CD4-positive, alpha-beta memory T cell (primary cell): ENCODE measurements at places on chromosomes 16 and 17.

- no peak for DNase-seq
Observed at GRCh38 chr17:55783684-55784245, 32.9 kb downstream of the PCTP start.

- peak; percentile 73 for DNase-seq
Observed at GRCh38 chr17:32609085-32609484, 122.3 kb downstream of the CDK5R1 start.

GRCh38 chr17:6779411-6779810 lies 3.4 kb downstream of the FBXO39 start:
- DNase-seq = no peak

DNA sequence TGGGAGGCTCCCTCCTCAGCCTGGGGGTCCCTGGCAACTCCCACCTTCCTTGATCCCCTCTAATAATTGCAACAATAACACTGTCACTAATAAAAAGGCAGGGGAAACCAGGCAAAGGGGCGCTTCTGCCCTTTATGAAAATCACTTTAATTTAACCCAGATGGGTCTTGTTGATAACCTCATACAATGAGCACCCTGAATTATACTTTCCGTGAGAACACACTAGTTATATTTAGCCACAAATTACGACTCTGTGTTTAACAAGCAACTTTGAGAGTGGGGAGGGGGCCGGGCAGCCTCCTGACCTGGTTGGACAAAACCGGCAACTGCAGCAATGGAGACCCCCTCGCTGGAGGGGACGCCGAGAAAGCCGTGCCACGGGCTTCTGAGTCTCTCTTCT lies 5.7 kb upstream of the BAHCC1 start:
- DNase-seq = no peak

GRCh38 chr17:45666046-45666600 lies 118.0 kb upstream of the CRHR1 start:
- DNase-seq = no peak

DNA sequence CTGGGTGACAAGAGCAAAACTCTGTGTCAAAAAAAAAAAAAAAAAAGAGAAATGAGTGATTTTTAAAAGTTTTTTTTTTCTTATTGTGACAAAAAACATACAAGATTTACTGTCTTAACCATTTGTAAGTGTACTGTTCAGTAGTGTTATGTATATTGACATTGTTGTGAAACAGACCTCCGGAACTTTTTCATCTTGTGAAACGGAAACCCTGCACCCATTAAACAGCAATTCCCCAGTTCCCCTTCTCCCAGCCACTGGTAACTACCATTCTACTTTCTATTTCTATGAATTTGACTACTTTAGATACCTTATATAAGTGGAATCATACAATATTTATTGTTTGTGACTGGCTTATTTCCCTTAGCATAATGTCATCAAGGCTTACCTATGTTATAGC lies 18.7 kb downstream of the DUS2 start:
- DNase-seq = no peak

- no peak for DNase-seq
Observed at GRCh38 chr16:84266451-84266850, 26.6 kb upstream of the KCNG4 start.

- DNase-seq = no peak
Observed at GRCh38 chr17:44367231-44367979, 3.8 kb upstream of the FAM171A2 start.

DNA sequence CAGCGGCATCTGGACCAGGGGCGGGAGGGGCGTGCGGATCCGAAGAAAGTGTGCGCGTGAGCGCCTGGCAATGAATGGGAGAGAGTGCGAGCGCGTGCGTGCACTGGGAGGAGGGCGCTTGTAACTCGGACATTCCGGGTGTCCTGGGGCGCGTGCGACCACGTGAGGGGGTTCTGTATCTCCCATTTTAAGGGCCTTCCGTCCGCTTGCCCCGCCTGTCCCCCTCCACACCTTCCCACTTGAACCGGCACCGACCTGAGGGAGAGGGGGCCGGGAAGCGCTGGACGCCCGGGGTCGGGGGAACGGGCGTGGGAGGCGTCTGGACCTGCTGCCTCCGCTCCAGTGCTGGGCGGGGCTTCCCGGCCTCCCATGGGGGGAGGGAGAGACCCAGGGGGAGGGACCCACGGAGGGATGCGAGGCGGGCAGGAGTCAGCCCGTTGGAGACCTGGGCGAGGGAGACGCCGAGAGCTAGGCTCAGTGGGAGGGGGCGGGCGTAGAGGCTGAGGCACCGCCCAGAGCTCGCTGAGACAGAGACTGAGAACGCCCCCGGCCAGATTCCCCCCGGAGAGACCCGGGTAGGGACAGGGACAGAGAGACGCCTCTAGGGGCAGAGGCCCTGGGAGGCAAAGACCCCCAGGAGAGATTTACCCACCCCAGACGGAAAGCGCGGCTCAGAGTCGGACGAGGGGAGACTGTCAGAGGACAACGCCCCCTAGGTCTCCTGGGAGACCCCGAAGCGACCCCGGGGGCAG lies at the start of gene KREMEN2:
Gene KREMEN2 (plus strand): TSS at position 553 of the 752 bp plus-strand sequence. CDS start 246 bp downstream, outside the sequence.
- DNase-seq = no peak

DNA sequence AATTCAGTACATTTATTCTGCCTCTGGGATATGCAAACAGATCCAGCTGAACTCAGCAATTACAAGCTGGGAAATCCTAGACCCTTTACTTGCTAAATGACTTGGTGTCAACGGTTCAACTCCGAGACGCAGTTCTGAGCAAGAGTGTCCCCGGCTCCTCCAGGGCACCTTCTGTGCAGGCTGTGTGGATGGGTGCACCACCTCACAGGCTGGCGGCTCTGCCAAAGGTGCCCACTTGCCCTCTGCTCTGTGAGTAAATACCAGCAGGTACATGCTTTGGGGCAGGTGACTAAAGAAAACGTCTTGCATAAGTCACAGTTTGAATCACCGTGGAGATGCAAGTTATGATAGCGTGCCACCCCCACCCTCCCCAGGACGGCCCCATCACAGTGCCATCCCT lies 23.3 kb downstream of the MAP1LC3B start:
- DNase-seq = no peak

GRCh38 chr16:65453646-65454045 lies 331.8 kb upstream of the CDH11 start:
- DNase-seq = no peak

- DNase-seq = no peak
Observed at GRCh38 chr16:67283826-67284555, 4.7 kb downstream of the PLEKHG4 start.

DNA sequence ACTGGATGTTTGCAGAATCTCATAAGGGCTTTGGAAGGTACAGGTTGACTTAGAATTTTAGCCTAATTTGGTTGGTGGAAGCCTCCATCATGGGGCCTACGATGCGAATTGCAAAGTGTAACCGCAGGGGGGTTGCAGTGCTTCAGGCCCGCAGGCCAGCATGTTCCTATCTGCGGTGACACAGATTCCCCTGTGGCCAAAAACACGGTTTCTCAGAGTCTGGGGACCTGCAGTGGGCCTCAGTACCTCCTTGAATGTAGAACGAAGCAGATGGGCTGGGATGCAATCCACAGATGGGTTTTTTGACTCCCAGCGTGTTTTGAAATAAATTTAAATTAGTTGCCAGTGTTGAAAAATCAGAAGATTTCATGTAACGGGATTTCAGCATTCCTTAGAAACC lies 34.7 kb downstream of the KIAA0513 start:
- no peak for DNase-seq

- no peak for DNase-seq
Observed at GRCh38 chr16:83878838-83879237, 20.1 kb upstream of the MLYCD start.

DNA sequence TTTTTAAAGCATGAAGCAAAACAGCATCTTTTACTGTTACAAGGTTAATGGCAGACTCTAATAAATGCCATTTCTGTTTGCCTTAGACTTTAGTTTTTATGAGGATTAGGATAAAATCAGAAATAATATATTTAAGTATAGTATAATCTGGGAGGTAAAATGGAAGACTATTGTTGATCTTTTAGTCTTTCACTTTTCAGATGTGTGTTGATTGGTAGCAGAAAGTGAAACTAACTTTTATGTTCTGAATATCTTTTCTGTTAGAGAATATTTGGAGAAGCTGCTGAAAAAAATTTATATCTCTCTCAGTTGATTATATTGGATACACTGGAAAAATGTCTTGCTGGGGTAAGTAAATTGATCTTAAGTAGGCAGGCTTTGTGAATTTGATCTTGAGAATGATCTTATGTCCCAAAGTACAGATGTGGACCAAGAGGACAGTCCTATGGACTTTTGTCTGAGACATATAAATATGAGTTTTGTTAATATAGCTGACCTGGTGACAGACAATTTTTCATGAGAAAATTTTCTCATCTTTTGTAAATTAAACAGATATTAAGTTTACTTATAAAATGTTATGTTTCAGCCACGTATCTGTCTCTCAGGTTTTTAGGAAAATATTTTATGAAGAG lies 64.1 kb downstream of the NF1 start:
- peak; percentile 19 for DNase-seq

DNA sequence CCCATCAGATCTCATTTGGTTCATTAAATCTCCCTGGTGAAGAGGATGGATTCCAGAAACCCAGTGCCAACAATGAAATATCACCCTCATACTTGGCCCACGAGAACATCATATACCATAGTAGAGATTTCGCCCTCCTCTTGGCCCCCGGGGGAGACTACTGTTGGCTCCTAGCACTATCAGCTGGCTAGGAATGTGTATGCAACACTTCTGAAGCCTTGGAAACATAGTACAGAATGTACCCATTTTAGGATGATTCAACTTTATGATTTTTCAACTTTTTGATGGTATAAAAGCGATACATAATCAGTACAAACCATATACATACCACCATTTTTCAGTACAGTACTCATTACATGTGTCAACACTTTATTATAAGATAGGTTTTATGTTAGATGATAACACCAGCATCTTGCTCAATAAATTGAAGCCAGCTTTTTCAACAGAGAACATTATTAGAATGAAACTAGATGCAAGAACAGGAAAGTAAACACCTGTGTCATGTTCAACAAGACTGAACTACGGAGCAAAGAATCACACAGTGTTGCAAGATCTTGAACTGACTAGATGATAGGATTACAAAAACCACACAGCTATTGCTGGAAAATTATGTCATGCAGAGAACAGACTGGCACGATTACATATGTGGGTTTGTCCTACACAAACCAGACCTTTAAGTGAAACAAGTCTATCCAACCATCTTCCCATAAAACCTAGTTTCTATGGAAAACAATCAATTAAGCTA lies 17.2 kb downstream of the RSL1D1 start:
- DNase-seq = no peak

GRCh38 chr16:24858219-24859041 lies 12.7 kb downstream of the SLC5A11 start:
- peak; percentile 29 for DNase-seq

- no peak for DNase-seq
Observed at GRCh38 chr17:81402981-81403467, 7.8 kb downstream of the BAHCC1 start.

DNA sequence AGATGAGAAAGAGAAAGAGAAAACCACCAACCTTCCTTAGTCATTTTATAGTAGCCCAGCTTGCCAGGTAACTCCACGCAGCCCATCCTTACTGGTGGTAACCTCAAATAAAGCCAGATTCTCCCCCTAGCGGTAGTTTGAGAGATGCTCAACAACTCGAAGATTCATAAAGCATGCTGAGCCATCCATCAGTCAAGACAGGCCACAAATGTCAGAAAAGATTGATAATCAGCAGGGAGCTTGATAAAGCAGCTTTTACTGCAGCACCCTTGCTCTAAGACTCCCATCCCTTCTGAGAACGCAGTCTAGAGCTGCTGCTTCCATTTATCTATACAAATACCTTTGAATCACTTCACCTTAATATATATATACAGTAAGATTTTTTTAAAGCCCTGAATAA lies 451.5 kb upstream of the HSBP1 start:
- no peak for DNase-seq

DNA sequence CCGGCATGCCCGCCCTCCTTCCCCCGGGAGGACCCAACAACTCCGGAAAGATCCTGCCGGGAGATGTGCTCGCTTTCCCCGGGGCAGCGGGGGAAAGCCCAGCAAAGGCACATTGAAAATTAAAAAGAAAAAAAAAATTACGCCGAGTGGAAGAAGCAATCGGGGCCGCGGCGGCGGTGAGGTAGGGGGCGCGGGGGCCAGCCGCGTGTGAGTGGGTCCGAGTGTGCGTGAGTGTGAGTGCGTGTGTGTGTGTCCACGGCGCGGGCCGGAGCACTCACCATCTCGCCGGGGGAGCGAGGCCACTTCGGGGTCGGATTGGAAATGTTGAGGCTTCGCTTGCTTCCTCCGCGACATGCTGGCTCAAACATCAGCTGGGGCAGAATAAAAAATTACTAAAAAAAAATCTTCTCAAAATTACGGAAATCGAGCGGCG lies at the start of gene SALL1:
Gene SALL1 (minus strand): TSS at position 383 of the 433 bp plus-strand sequence. CDS start 29 bp downstream, at position 354.
- DNase-seq = no peak

DNA sequence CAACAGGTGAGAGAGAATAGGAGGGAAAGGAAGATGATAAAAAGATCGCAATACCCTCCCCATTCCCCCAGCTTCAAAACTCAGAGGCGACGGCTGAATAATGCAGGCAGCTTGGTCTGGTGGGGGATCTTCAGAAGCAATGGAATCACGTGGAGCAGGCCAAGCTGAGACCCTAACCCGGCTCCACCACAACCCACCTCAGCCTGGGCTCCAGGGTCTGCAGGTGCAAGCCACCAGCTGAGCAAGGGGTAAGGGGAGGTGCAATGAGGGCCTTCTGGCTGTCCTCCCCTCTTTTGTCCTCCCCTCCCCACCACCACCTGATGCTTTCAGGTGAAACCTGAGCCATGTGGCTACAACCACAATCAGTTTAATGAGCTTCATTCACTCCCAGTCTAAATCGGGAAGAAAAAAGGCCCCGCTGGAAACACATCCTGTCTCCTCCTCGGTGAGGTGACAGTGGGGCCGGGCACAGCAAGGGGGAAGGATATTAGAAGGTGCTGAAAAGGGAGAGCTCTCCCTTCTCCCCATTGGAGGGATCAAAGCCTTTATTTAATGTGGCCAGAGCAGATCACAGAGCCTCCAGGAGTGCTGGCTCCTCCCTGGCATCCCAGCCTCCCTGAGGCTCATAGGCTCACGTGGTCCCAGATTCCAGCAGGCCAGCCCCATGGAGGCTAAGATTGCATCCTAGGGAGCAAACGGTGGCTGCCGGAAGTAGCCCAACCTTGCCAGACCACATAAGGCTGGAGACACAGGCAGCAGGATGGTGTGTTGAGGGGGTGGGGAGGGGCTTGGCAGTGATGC lies 261.0 kb downstream of the SOX9 start:
- no peak for DNase-seq

GRCh38 chr16:64470916-64471315 lies 650.9 kb downstream of the CDH11 start:
- no peak for DNase-seq

- DNase-seq = peak; percentile 45
Observed at GRCh38 chr17:38815576-38816193, 9.4 kb downstream of the CWC25 start.

GRCh38 chr16:50538411-50539052 lies 9.7 kb upstream of the NKD1 start:
- DNase-seq = no peak
